ENCODE measurements at places on chromosomes 6 and 20.

DNA sequence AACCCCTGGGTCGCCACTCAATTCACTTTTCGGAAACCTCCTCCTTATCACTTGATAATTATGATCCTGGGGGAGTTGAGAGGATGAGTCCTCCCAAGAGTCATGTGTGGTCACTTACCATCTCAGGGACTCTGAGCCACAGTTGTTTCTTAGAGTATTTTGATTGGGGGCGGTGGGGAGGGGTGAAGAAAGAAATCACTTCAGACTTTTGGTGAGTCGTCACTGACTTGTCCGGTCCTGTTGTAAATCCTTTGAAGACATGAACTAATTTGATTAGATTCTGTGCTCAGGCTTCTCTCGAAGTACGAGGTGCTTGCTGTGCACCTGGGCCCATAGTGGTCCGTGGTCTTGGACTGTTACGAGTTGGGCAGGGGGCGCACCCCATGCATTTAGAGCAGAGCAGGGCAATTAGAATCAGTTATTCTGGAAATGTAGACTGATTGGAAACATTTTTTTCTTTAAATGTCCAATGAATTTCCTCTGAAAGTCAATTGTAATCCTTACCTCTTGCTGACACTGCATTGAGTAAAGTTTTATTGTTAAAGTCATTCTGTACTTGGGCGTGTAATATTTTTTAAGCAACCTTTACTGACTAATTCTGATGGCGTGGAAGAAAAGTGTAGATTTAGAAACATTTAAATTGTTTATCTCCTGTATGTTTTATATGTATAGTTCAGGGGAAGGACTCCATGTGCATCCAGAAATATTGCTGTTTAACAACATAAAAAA, 173.4 kb downstream of the SLC16A10 start:
- DNase-seq = no peak

DNA sequence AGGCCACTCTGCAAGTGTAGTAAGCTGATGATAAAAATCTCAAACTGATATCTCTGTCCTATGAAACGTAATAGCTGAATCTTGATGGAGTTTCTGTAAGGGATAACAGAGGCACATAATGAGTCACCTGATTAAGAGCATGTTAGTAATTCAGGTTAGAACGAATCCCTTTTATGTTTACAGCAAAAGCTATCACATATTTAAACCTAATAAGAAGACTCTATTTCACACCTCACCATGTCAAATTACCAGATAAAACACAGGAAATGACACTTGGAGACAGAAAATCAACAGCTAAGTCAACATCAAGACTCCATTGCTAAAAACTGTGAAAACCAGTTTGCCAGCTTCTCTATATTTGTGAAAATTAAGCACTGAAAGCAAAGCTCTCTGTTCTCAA, 11.8 kb downstream of the CST7 start:
- DNase-seq = no peak

- DNase-seq = no peak
Observed at GRCh38 chr6:111782192-111782809, 91.0 kb downstream of the FYN start.

DNA sequence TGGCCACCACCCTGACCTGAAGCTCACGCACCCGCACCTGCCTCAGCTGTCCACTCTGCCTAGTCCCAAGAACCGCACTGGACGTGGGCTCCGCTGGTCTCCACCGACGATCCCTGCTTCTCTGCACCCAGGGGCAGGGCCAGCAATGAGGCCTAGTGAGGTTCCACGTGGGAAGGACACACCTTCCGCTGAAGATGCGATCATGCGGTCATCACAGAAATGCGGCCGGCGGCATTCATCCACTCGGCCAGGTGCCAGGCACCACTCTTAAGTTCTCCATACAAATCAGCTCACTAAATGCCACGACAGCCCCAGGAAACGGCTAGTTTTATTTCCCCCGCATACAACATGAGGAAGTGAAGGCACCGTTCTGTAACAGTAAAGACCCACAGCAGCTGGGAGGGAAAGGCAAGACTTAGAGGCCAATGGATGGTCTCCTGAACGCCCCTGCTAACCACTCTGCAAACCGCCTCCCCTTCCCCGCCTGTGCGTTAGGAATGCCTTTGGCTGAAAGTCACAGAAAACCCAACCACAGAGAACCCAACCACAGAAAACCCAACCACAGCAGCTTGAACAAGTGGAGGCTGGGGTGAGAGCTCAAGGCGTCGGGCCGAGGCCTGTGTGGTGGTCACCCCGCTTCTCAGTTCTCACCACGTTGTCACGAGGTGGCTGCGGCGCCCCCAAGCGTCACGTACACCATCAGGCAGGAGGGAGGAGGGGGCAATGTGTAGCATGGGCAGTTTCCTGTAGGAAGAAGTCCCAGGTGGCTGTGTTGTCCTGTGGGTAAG, 204.4 kb downstream of the TAF4 start:
- no peak for DNase-seq

- no peak for DNase-seq
Observed at GRCh38 chr6:166636934-166637333, 9.9 kb upstream of the RPS6KA2 start.

- no peak for DNase-seq
Observed at GRCh38 chr20:57983082-57983481, 245.4 kb downstream of the ANKRD60 start.

- no peak for DNase-seq
Observed at GRCh38 chr6:37062424-37062823, 57.0 kb downstream of the FGD2 start.

- DNase-seq = no peak
Observed at GRCh38 chr6:68197356-68197755, 437.7 kb upstream of the ADGRB3 start.

DNA sequence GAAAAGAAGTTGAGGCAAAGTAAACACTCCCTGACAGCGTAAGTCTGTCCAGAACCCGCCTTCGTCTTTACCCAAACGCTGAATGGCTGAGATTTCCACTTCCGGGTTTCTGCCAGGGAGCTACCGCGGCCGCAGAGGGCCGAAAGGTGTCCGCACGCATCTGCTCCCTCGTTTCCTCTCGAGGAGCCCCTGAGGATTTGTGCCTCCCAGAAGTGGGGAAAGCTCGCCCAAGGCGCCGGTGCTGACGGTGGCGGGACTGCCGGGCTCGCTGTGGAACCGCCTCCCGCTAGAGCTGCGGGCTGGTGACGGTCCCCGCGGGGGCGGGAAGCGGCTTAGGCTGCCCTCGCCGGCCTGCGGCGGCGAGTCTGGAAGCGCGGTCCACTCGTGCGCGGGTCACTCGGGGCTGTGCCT, 1760.2 kb upstream of the DEFB115 start:
- DNase-seq = peak; percentile 18

GRCh38 chr20:44523746-44524145, 1.9 kb upstream of the SERINC3 start:
- DNase-seq = no peak

DNA sequence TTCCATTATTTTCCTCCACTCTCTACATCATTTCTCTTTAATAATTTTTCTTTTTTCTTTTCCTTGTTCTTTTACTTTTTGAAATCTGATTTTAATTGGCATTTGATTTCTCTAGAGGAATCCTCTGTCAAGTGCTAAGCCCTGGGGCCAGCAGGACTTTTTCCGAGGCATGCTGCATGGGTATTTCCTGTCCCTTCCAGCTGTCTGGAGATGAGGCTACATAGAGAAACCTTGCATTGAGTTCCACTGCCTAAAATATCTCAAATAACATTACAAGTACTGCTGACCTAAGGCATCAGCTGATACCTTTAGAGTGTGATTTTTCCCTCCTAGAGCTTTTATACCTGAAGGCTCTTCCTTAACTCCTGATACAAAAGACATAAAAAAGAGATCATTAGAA, 6.2 kb downstream of the RNF217 start:
- DNase-seq = no peak

DNA sequence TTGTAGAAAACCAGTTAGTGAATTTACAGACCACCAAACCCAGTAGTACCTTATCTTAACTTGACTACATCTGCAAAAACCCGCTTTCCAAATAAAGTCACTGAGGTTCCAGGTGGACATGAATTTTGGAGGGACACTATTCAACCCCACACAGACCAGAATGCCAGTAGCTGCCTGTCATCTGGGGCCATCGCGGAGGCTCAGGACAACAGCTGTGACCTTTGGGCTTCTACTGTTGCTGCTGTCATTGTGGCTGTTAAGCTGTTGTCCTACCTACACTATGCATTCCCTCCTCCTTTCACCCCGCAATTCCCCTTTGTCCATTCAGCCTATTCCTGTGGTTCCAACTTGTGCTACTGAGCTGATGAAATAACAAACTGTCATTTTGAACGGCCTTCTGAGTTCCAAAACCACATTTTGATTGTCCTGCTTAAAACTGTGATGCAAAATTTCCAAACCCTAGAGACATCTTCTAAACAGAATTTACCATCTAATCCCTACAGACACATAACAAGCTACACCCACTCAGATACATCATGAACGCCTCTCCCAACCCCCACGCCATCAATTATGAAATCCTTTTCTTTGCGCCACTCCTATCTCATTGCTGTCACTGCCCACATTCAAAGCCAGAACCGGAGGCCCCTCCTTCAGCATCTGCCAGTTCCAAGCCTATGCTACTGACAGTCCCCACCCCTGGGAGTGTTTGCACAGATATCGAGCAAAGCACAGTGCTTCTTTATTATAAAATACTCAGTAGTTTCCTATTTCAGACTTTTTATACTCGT, 125.0 kb downstream of the C6orf118 start:
- no peak for DNase-seq

- no peak for DNase-seq
Observed at GRCh38 chr6:41654698-41655151, 16.5 kb downstream of the MDFI start.

- DNase-seq = no peak
Observed at GRCh38 chr6:99232056-99232455, 117.4 kb downstream of the FAXC start.

GRCh38 chr6:88725111-88725975, 238.1 kb downstream of the RNGTT start:
- peak; percentile 12 for DNase-seq
